NCI-H226 (cell line): ENCODE measurements at places on chromosomes 1 and 21.

GRCh38 chr1:86692641-86693040 lies 11.7 kb upstream of the SH3GLB1 start:
- no peak for DNase-seq

GRCh38 chr1:70134148-70134547 lies 71.2 kb downstream of the LRRC40 start:
- no peak for DNase-seq

- no peak for DNase-seq
Observed at GRCh38 chr1:67653304-67653703, 31.7 kb upstream of the GADD45A start.

- no peak for DNase-seq
Observed at GRCh38 chr1:228944935-228945371, 209.7 kb downstream of the RHOU start.

DNA sequence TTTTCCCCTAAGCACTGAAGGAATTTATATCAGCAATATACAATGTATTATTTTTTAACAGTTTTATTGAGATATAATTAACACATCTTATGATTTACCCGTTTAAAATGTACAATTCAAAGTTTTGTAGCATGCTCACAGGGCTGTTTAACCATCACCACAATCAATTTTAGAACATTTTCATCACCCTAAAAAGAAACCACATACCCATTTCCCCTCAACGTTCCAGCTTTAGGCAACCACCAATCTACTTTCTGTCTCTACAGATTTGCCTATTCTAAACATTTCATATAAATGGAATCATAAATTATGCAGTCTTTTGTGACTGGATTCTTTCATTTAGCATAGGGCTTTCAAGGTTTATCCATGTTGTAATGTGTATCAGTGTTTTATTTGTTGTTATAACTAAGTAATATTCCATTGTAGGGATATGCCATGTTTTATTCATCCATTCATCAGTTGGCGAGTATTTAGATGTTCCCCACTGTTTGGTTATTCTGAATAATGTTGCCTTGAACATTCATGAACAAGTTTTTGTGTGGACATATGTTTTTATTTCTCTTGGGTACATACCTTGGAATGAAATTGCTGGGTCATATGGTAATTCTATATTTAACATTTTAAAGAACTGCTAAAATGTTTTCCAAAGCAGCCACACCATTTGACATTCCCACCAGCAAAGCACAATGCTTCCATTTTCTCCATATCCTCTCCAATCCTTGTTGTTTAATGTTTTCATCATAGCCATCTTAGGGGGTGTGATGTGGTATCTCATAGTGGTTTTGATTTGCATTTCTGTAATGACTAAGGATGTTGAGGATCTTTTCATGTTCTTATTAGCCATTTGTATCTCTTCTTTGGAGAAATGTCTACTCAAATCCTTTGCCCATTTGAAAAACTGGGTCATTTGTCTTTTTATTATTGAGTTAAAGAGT lies 188.5 kb downstream of the TM2D1 start:
- no peak for DNase-seq

- no peak for DNase-seq
Observed at GRCh38 chr1:183583466-183583865, 6.8 kb downstream of the NCF2 start.

- DNase-seq: no peak
Observed at GRCh38 chr1:201715801-201716741, 112.9 kb upstream of the IPO9 start.

DNA sequence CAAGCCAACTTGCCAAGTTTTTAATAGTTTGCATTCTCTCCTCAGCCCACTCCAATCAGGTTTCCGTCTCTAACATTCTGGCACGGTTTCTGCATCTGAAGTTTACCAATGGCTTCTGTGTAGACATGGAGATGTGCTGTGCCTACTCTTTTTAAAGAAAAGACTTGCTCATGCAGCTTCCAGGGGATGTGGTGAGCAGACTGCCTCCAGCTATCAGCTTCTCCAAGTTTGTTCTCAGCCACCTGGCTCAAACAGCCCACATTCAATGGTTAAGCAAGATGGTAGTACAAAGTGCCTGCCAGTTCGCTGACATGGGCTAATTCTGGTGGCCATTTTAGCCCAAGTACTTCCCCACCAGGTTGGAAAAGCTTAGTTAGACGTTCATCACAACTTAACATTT lies 465.3 kb downstream of the NEGR1 start:
- no peak for DNase-seq

GRCh38 chr1:44305962-44306422 lies 49.1 kb downstream of the ERI3 start:
- DNase-seq: no peak

DNA sequence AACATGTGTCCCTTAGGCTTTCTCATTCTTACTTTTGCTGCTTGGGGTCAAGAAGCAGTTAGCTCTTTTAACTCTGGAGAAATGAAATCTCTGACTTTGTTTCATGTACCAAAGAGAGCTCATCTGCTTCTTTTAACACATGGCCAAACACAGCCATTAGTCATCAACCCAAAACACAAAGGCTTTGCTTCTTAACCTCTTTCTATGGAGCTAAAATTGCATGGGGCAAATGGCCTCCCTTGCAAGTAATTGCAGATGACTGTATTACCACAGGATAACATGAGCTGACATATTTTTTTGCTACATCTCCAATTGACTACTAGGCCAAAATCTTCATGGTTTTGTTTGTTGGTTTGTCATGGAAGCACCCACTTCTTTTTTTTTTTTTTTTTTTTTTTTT lies 300.9 kb downstream of the BRINP3 start:
- no peak for DNase-seq

- DNase-seq: peak; percentile 65
Observed at GRCh38 chr1:11654137-11654938, at the start of the genes FBXO2 and FBXO44. TSS of gene FBXO2 (minus strand) at chr1:11654429. CDS start at chr1:11654340, 89 bp downstream. TSS of gene FBXO44 (plus strand) at chr1:11654877. CDS start at chr1:11655836, 959 bp downstream.

GRCh38 chr1:209412036-209412435 lies 171.5 kb upstream of the CAMK1G start:
- DNase-seq: peak; percentile 60

GRCh38 chr1:153246018-153246417 lies 13.5 kb upstream of the LORICRIN start:
- no peak for DNase-seq

GRCh38 chr1:26305667-26306289 lies 658 bp downstream of the UBXN11 start:
- no peak for DNase-seq

GRCh38 chr1:26405281-26405915 lies 5.2 kb upstream of the LIN28A start:
- peak; percentile 75 for DNase-seq

- DNase-seq: no peak
Observed at GRCh38 chr1:200919386-200919785, 24.7 kb downstream of the INAVA start.

- peak; percentile 91 for DNase-seq
Observed at GRCh38 chr1:18618546-18619466, 11.8 kb upstream of the PAX7 start.

DNA sequence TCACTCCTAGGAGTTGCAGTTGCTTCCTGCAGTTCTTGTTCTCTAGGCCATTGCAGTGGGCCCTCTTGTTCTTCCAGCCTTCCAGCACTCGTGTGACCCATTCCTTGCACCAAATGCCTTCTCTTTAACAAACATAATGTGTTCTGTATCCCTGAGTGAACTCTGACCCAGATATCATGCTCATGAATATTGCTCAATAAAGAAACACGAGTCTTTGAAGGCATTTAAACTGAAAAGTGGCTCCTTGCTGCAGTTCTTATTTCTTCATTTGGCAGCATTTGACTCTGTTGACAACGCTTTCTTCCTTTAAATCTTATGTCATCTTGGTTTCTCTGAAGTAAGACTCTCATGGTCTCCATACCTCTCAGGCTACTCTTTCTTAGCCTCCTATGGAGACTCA lies 100.7 kb upstream of the PDE4B start:
- no peak for DNase-seq

GRCh38 chr1:185966471-185966870 lies 232.3 kb downstream of the HMCN1 start:
- DNase-seq: no peak

DNA sequence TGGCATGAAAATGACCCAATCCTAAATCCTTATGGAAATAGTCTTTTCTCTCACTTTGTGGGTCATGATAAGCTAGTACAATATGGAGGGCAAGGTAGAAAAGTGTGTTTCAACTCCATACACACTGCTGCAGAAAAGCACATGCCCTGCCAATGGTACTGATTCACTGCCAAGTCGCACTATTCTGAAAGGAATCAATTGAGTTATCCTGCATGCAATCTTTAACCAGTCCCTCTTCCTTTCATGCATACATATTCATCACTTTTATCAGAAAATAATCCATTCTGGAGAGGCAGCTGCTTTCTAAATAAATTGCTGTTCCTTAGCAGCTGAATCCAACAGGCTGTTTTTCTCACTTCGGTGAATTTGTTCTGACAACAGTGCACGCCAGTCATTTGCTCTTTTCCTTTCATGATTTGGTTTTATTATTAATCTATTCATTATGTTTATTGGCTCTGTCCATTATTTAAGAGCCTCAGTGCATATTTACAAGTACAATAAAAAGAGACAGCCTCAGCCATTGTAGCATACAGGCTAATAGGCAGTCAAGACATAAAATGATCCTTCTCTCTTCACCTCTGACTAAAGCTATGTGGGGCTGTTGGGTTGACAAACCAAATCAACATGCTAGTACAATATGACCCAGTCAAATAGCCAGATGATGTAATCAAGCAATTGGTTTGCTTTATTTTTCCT lies 108.8 kb downstream of the CHD1L start:
- DNase-seq: no peak

- no peak for DNase-seq
Observed at GRCh38 chr1:89035080-89035479, 12.4 kb upstream of the GBP3 start.

- DNase-seq: no peak
Observed at GRCh38 chr21:14699433-14700407, 153.6 kb upstream of the SAMSN1 start.

DNA sequence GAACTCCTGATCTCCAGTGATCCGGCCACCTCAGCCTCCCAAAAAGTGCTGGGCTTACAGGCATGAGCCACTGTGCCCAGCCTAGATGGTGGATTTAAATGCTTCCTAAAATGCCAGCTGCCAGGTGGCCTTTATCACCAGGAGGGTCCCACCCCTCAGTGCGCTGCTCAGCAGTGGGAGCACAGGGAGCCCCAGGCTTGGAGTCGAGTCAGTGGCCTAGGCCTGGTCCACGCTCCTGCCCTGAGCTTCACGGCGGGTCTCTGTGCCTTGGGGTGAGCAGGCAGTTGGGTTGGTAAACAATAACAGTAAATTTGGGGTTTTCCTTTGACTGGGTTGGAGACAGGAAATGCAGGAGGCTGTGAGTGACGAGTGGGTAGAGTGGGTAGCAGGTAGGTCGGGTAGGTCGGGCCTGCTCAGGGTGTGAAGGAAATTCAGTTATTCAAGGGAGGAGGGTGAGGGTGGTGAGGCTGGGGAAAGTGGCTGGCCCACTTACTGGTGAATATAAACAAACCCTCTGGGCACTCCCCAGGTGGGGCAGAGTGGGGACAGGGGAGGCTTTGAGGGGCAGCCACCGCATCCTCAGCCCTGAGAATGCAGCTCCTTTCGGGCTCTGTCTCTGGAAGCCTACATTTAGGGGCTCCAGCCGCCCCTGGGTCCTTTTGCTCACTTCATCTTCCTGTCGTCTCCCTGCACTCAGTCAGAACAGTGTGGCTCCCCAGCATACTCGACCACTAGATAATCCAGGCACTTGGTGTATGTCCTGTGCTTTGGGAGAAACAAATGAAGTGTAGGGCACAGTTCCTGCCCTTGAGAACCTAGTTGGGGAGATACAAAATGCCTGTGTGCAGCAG lies 33.5 kb upstream of the IL19 start:
- DNase-seq: no peak

DNA sequence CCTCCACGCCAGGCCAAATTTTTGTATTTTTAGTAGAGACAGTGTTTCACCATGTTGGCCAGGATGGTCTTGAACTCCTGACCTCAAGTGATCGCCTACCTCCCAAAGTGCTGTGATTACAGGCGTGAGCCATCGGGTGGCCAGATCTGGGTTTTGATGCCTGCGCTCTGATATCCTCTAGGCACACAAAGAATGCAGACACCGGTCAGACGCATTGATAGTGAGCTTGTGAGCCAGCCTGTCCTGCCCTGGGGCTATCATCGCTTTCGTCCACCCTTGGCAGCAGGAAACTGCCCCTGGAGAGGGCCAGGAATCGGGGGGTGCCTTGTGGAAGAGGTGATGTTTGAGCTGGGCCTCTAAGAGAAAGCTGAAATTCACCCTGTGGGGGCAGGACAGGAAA lies 4.0 kb downstream of the FBLIM1 start:
- peak; percentile 88 for DNase-seq

DNA sequence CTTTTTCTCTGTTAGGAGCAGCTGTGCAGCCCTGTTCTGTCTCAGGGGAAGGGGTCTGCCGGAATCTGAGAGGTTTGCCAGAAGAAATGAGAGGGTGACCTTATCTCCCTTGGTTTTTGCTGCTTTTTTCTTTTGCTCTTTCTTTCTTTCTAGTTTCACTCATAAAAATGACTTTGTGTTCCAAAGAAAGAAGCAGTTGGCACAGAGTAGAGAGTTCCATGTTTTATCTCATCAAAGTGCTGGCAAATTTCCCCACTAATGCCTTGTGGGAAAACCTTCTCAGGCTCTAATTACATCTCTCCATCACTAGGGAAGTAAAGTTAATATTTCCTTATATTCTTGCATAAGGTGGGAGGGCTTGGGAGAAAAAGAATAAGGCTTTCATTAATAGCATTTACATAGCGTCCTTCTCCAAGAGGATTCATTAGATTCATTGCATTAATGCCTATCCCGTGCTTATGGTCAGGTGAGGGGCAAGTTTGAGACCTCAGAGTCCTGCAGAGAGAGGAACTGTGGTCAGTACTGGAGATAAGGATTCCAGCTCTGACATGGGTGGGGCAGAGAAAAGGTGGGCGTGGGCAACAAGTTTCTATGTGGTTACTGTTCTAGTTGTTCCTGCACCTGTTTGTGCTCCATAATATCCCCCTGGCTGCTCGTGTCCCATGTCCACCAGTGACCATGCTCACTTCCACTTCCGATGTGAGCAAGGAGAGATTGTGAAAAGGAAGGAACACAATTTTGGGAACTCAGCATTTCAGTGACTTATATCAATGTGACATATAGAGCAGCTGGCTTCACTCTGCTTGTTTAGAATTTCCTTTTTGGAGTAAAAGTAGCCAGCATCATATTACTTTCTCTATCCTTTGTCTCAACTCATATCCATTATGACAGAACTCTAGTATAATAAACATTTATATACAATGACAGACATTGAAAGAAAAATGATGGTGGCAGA lies 79.5 kb downstream of the DISC1 start:
- no peak for DNase-seq

DNA sequence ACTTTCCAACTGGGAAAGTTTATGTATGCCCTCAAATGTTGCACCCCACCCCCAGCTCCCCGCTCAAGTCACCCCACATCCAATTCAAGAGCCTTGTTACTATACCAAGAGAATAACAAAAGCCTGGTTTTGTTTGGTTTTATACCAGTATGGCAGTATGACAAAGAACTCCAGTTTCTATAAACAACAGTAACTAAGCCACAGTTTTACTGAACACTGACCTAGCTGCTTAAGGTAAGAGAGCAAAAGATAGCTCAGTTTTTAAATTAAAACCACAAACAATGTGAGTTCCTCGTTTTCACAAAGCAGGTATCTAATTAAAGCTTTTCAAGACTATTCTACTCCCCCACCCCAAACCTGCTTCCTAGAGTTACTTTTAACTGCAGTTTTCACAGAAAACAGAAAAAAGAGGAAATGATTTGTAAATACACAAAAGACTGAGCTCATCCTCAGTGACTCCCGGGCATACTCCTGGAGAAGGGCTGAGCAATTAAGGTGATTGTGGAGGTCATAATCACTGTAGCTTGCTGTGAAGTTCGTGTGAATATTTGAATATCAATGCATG lies 59.3 kb upstream of the LHX8 start:
- no peak for DNase-seq

- DNase-seq: no peak
Observed at GRCh38 chr1:237760951-237761350, 129.8 kb downstream of the ZP4 start.
